ENCODE measurements at places on chromosomes 7 and 10.
A peak's percentile ranks its signal among the peaks of the same experiment; 100 is the strongest.

GRCh38 chr7:132463922-132464321 lies 112.3 kb downstream of the PLXNA4 start:
- DNase-seq = no peak

DNA sequence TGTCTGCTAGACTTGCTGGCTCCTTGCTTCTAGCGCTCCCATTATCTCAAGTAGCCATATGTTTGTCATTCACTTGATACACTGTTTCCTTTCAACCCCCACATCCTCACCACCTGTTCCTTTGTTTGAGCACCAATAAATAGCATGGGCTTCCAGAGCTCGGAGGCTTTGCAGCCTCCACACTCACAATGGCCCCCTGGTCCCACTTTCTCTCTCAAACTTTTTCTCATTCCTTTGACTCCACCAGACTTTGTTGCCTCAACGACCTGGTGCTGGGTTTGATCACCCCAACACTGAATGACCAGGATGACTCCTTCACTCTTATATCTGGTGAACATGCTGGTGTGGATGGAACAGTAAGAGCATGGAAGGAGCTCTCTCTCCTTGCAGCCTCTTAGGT lies 114.5 kb upstream of the TRIM24 start:
- DNase-seq = no peak

- peak; percentile 65 for DNase-seq
Observed at GRCh38 chr10:62817766-62818425, 1.7 kb upstream of the EGR2 start.

DNA sequence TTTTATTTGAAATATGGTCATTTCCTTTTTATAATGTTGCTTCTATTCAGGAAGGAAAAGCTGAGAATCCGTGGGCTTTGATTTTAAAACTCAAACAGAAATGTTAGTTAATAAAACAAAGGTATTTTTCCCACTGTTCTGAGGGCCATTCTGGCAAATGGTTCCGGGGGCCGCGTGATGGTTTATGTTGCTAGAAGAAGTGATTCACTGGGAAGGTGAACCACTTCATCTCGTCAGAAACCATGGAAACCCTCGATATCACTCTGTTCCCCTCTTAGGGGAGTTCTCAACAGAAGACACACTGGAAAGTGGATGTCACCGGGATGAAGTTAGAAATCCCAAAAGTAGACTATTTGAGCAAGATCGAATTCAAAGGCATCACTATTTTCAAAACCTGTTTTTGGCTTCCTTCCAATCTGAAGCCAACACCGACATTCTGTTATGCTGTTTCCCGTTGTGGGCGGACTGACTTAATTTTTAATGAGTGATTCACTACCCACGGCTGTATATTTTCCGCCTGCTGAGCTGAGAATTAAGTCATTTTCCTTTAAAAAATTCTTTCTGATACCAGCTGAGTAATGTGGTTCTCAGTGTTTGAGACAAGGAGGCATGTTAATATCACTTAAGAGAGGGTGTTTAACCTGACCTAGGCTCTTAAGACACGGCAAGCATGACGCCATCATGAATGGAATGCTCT lies 84.1 kb downstream of the PTPRE start:
- DNase-seq = no peak

- no peak for DNase-seq
Observed at GRCh38 chr7:130361681-130362080, 17.1 kb downstream of the CPA5 start.
